ENCODE measurements at places on chromosomes 13 and 19. TPM values are rescaled to one million over a fixed set of nuclear protein-coding genes. Genes with fewer than 3 reads are reported as not detected.

GRCh38 chr13:26016189-26016588, 35.6 kb downstream of the SHISA2 start:
- no peaks in the 10 kb centered on the region for H3K4me1 ChIP-seq
- no peak overlapping the region for H3K4me3 ChIP-seq
- H3K27ac ChIP-seq, result no peak overlapping the region
- H3K36me3 ChIP-seq, result no peaks in the 10 kb centered on the region
- no peaks in the 10 kb centered on the region for H3K27me3 ChIP-seq

GRCh38 chr19:47776568-47776967, 1.9 kb upstream of the SELENOW start:
- peaks cover 19% of the 10 kb centered on the region for H3K4me1 ChIP-seq
- no peak overlapping the region for H3K27ac ChIP-seq
- no peaks in the 10 kb centered on the region for H3K27me3 ChIP-seq
- DNase-seq, result no peak
- H3K36me3 ChIP-seq, result no peaks in the 10 kb centered on the region

GRCh38 chr13:109671919-109672318, 114.5 kb downstream of the IRS2 start:
- no peaks in the 10 kb centered on the region for H3K4me1 ChIP-seq
- no peaks in the 10 kb centered on the region for H3K27me3 ChIP-seq
- no peaks in the 10 kb centered on the region for H3K36me3 ChIP-seq
- no peak for DNase-seq

DNA sequence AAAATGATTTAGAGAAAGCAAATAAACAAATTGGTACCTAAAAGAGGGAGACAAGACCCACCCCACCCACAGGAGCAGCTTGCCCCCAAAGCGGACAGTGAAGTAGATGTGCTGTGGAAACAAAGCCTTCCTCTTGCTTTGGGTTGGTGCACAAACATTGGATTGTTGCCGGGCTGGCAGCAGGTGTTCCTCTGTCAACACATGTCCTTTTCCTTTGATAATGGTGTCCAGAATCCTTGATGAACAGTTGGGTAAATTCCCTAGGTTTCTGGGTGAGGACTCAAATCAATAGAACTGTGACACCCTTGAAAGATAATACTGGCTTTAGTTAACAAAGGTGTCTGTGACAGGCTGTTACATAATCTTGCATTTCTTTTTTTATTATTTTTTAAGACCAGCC, 311.8 kb downstream of the SPRY2 start:
- no peaks in the 10 kb centered on the region for H3K27me3 ChIP-seq
- H3K4me3 ChIP-seq, result no peak overlapping the region
- H3K4me1 ChIP-seq, result no peaks in the 10 kb centered on the region
- no peak overlapping the region for H3K27ac ChIP-seq
- H3K36me3 ChIP-seq, result no peaks in the 10 kb centered on the region

DNA sequence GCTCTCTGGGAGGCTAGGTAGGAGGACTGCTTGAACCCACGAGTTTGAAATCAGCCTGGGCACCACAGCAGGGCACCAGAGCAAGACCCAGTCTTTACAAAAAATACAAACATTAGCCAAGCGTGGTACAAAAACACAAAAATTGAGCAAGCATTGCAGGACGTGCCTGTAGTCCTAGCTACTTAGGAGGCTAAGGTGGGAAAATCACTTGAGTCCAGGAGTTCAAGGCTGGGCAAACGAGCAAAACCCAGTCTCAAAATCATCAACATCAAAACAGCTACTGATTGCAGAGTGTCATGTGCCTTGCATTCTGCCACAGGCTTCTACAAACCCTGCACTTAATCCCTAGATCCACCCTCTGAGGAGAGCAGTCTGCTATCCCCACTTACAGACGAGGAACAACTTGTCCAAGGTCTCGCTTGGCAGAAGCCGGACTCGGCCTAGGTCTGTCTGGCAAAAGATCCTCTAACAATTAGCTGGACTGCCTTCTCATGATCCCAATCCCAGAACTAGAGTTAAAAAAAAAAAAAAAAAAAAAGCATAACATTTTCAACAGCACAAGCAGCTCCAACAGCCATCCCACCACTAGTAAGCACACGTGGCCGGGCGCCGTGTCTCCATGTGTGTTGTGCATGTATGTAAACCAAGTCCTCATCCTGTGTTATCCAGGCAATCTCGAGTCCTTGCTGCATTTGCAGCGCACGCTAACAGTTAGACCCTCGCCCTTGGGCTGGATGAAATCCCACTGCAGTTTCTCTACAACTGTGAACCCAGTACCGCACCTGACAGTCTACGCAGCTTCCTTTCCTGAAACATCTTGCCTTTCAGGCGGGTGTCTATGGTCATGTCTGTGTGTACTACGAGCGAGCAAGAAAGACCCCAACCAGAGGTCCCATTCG, 2.0 kb downstream of the PPP6R1 start:
- no peak for DNase-seq
- H3K4me3 ChIP-seq, result peak overlapping the region; percentile 96
- peaks cover 3% of the 10 kb centered on the region for H3K4me1 ChIP-seq
- H3K27ac ChIP-seq, result no peak overlapping the region
- no peaks in the 10 kb centered on the region for H3K36me3 ChIP-seq

The FRY gene
- total RNA-seq, result 26.9 TPM

The OR4F17 gene
- total RNA-seq, result not detected
